ENCODE measurements at places on chromosomes 11 and 22.

DNA sequence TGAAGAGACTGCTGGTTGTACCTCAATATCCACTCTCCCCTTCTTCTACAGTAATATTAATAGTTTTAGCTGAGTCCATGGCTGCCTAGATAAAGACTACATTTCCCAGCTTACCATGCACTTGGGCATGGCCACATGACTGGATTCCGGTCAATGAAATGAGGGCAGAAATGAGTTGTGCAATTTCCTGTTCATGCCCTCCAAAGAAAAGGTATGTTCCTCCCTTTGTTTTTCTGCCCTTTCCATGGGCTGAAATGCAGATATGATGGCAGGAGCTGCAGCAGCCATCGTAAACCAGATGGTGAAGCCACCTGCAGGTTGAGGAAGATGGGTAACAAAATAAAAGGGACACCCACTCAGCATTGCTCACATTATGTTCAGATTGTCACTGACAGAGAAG lies 15.3 kb upstream of the ELFN2 start:
- no peak for DNase-seq

DNA sequence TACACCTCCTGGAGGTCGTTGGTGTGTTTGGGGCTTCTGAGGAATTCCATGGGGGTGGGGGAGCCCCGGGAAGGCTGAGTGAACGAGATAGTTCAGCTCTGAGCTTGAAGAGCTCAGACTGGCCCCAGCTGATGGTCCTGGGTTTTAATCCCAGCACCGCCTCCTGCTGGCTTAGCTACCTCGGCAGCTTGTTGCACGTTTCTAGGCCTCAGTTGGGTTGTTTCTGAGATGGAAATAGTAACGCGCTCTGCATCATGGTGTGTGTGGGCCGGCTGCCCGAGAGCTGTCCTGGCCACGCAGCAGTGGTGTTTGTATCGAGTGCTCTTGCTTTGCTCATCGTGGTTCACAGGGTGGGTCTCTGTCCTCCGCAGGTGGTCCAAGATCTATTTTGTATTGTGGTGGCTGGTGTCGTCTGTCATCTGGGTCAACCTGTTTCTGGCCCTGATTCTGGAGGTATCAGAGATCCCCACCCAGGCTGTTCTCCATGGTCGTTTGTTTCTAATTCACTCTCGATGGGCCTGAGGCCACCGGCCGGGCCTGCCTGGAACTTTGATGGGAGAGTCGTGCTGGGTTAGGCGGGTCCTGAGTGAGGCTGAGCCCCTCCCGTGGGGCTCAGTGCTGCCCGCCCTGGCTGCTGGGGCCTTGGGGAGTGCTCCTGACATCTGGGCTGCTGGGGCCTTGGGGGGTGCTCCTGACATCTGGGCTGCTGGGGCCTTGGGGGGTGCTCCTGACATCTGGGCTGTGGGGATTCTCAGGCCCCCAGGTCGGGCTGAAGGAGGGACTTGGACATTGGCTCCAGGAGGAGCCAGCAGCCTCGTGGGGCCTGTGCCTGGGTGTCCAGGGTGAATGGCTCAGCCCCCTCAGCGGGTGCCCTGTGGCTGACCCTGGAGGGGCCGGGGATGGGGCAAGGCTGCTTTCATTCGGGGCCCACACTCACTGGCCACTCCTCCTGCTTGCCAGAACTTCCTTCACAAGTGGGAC lies 37.7 kb downstream of the TPCN2 start:
- DNase-seq, result no peak

DNA sequence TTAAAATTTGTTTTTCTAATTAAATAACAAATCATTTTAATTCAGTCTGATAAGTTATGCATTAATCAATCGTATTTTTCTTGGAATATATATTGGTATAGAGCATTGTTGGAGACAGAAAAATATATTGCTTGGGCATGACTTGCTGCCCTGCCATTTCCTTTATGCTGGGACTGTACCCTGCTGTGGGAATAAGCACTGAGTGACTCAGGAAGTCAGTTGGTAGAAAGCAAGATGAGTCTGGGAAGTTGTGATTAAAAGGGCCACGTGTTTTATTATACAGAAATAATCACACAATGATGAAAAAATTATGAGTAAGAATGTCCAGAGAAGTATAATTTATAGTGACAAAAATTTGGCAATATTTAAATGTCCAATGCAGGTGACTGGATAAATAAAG lies 139.5 kb downstream of the KIF18A start:
- no peak for DNase-seq

DNA sequence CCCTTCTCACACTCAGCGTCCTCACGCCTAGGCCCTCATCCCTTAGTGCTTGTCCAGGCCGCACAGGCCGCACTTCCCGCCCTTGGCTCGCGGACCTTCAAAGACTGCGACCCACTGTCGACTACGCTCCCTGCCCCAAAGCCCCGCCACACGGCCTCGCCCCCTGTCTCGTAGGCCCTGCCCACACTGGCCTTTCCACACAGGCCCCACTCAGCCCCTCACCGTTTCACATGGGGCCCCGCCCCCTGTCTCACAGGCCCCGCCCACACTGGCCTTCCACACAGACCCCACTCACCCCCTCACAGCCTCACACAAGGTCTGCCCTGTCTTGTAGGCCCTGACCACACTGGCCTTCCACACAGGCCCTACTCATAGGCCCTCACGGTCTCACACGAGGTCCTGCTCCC lies 11.0 kb downstream of the NRXN2 start:
- no peak for DNase-seq

DNA sequence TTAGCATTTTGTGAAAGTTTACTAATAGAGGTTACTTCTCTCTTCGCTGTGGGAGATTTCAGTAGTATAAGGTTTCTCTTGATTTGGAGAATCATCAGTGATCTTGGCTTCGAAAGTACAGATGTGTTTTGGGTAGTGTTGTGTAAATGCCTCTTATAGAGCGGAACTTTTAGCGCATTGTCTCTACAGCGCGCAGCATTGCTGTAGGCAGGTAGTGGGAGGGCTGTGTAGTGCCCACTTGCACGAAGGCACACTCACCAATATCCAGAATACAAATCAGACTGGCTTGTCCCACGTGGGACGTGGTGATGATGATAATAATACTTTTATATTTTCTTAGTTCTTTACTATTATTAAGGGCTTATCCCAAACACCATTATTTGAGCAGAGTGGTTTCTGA lies 51.4 kb downstream of the FAM83F start:
- DNase-seq, result no peak

GRCh38 chr22:25629613-25630012 lies 65.1 kb downstream of the GRK3 start:
- no peak for DNase-seq

DNA sequence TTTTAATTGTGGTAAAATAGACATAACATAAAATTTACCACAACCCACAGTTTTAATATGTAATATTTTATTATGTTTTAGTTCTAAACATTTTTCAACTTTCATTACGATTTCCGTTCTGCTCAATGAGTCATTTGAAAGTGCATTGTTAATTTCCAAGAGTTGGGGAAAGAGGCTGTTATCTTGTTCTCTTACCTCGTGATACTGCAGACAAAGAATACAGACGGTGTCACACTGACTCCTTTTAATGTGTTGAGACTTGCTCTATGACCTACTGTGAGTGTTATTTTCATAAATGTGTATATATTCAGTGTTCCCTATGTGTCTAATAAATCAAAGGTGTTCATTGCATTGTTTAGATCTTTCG lies 10.8 kb upstream of the RAC2 start:
- no peak for DNase-seq

GRCh38 chr11:40306938-40307548 lies 1152.4 kb downstream of the LRRC4C start:
- DNase-seq, result no peak
